ENCODE measurements at places on chromosomes 1 and 21. TPM values are rescaled to one million over a fixed set of nuclear protein-coding genes. Genes with fewer than 3 reads are reported as not detected.

The DDI2 gene
- total RNA-seq: 79.0 TPM

DNA sequence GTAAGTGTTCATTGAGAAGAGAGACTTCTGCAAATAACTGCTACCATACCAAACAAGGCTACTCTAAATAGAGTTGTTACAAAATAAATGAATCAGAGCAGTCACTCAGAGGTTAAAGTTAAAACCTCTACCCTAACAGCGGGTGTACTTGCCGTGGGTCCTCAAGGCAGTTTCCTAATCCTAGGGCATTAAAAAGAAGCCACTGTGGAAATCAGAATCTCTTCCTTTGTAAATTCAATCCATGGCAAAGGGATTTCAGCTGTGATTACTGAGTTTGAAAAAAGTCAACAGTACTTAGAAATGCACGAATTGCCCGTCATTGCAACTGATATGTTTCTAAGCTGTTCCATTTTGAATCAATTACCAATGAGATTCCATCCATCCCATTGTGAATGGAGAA lies 13.5 kb downstream of the TBX15 start:
- H3K27me3 ChIP-seq: peaks cover 14% of the 10 kb centered on the region
- H3K4me3 ChIP-seq: no peak overlapping the region
- no peaks in the 10 kb centered on the region for H3K4me1 ChIP-seq
- no peak for DNase-seq
- H3K36me3 ChIP-seq: no peaks in the 10 kb centered on the region

GRCh38 chr1:212137854-212138253 lies 102.3 kb downstream of the DTL start:
- no peaks in the 10 kb centered on the region for H3K36me3 ChIP-seq
- no peak overlapping the region for H3K4me3 ChIP-seq
- no peaks in the 10 kb centered on the region for H3K27me3 ChIP-seq
- H3K27ac ChIP-seq: no peak overlapping the region

GRCh38 chr1:183515002-183515689 lies 42.8 kb downstream of the SMG7 start:
- no peaks in the 10 kb centered on the region for H3K36me3 ChIP-seq
- no peak for DNase-seq
- H3K4me3 ChIP-seq: no peak overlapping the region
- H3K27ac ChIP-seq: no peak overlapping the region

DNA sequence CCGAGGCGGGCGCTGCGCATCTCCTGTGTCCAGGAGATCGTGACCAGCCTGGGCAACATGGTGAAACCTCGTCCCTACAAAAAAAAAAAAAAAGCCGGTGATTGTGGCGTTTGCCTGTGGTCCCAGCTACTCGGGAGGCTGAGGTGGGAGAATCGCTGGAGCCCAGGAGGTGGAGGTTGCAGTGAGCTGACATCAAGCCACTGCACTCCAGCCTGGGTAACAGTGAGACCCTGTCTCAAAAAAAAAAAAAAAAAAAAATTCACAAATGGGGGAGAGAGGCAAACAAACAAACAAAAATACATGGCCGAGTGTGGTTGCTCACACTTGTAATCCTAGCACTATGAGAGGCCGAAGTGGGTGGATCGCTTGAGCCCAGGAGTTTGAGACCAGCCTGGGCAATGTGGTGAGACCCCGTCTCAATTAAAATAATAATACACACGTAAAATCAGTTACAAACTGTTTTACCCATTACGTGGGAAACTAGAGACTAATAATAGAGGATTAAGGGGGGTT lies 758 bp downstream of the TATDN3 start:
- no peaks in the 10 kb centered on the region for H3K36me3 ChIP-seq
- H3K27ac ChIP-seq: peak overlapping the region; percentile 93
- peak overlapping the region; percentile 67 for H3K4me3 ChIP-seq
- H3K4me1 ChIP-seq: peaks cover 15% of the 10 kb centered on the region

DNA sequence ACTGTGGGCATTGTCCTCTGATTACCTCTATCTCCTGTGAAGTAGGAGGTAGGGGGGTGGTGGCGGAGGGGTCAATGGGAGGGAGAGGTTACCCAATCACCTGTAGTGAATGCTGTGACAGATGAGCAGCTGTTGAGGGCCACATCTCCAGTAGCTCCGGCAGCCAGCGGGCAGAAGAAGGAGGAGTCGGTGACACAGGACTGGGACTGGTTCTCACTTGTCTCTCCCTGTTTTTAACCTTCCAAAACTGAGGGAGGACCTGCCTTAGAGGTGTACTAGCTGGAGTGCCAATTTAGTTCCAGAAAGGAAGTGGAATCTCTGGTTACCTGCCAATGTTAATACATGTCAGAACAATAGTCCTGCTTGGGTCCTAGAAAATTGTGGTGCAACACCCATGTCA lies 56.2 kb upstream of the ENAH start:
- H3K27ac ChIP-seq: no peak overlapping the region
- no peak for DNase-seq
- H3K4me3 ChIP-seq: no peak overlapping the region
- no peaks in the 10 kb centered on the region for H3K27me3 ChIP-seq

GRCh38 chr1:103941086-103941485 lies 191.4 kb downstream of the AMY1C start:
- H3K4me3 ChIP-seq: no peak overlapping the region
- DNase-seq: no peak
- H3K4me1 ChIP-seq: no peaks in the 10 kb centered on the region
- no peaks in the 10 kb centered on the region for H3K27me3 ChIP-seq
- H3K27ac ChIP-seq: no peak overlapping the region

The LY9 gene
- total RNA-seq: 0.59 TPM

DNA sequence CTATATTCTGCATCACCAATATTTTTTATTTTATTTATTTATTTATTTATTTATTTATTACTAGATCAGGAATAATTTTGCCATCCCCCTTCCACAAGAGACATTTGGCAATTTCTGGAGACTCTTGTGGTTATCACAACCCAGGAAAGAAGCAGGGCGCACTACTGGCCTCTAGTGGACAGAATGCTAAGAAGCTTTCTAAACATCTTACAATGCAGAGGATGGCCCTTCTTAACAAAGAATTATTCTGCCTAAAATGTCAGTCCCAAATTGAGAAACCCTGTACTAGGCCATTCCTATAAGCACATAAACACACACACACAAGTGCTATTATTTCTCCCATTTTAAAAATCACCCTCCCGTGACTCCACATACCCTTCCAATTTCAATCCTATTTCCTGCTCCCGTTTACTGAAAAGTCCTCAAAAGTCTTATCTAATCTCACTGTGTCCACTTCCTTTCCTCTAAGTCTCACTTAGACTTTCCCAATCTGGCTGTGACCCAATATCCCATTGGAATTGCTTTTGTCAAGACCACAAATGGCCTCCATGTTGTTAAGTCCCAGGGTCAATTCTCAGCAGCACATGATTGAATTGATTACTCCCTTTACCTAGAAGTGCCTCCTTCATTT lies 43.7 kb upstream of the RNF11 start:
- H3K27ac ChIP-seq: no peak overlapping the region
- DNase-seq: peak; percentile 73
- H3K4me3 ChIP-seq: no peak overlapping the region
- no peaks in the 10 kb centered on the region for H3K27me3 ChIP-seq
- no peaks in the 10 kb centered on the region for H3K36me3 ChIP-seq

The CASQ1 gene
- not detected for total RNA-seq

- no peak overlapping the region for H3K27ac ChIP-seq
- no peak for DNase-seq
- peaks cover 4% of the 10 kb centered on the region for H3K4me1 ChIP-seq
- no peaks in the 10 kb centered on the region for H3K36me3 ChIP-seq
- peaks cover 19% of the 10 kb centered on the region for H3K27me3 ChIP-seq
These were observed 588 bp upstream of the WNT3A start for GRCh38 chr1:228006034-228006785.

The RGS16 gene
- total RNA-seq: 22.2 TPM

The MPC2 gene
- 40.1 TPM for total RNA-seq

The VASH2 gene
- 2.0 TPM for total RNA-seq

The SPRR2F gene
- total RNA-seq: not detected

DNA sequence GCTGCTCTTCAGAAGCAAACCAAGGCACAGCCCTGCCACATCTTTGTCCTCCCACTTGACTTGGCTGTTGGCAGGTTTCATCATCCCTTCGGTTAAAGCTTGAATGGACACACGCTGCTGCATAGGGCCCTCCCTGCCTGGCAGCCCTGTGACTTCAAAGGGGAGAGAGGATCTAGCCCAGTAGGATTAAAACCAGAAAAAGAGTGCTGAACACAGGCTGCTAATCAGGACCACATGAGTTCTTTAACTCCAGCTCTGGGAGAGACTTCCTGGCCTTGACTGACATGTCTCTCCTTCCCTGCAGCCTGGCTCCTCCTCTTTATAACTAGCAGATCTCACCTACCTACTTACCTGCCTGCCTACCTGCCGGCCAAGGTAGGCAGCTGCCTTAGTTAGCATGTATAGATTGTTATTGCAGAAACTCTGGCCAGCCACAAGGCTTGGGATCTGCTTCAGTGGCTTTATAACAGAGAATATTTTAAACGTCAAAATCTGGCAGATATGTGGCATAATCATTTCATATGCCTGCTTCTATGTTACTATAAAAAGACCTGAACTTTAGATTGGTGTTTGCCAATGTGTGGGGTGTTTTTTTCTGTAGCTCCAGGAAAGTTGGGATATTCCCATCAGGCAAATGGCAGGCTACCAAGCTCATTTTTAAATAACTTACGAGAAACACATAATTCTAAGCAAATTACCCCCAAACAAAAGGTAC lies 49.4 kb downstream of the ERG start:
- peak; percentile 46 for DNase-seq
- no peaks in the 10 kb centered on the region for H3K27me3 ChIP-seq
- no peak overlapping the region for H3K4me3 ChIP-seq
- H3K27ac ChIP-seq: no peak overlapping the region
- H3K4me1 ChIP-seq: no peaks in the 10 kb centered on the region

The KRTAP21-2 gene
- total RNA-seq: not detected

The OLIG2 gene
- not detected for total RNA-seq

The TAF13 gene
- total RNA-seq: 25.6 TPM

GRCh38 chr1:227776331-227776771 lies 39.1 kb upstream of the PRSS38 start:
- H3K36me3 ChIP-seq: peaks cover 4% of the 10 kb centered on the region
- no peak overlapping the region for H3K27ac ChIP-seq
- no peak for DNase-seq
- no peaks in the 10 kb centered on the region for H3K4me1 ChIP-seq
- no peak overlapping the region for H3K4me3 ChIP-seq

- no peaks in the 10 kb centered on the region for H3K4me1 ChIP-seq
- no peak for DNase-seq
- H3K27me3 ChIP-seq: no peaks in the 10 kb centered on the region
- H3K4me3 ChIP-seq: no peak overlapping the region
- H3K27ac ChIP-seq: no peak overlapping the region
- H3K36me3 ChIP-seq: no peaks in the 10 kb centered on the region
These were observed 1050.1 kb downstream of the PLA2G4A start for GRCh38 chr1:187878883-187879282.

The TEDDM1 gene
- not detected for total RNA-seq

DNA sequence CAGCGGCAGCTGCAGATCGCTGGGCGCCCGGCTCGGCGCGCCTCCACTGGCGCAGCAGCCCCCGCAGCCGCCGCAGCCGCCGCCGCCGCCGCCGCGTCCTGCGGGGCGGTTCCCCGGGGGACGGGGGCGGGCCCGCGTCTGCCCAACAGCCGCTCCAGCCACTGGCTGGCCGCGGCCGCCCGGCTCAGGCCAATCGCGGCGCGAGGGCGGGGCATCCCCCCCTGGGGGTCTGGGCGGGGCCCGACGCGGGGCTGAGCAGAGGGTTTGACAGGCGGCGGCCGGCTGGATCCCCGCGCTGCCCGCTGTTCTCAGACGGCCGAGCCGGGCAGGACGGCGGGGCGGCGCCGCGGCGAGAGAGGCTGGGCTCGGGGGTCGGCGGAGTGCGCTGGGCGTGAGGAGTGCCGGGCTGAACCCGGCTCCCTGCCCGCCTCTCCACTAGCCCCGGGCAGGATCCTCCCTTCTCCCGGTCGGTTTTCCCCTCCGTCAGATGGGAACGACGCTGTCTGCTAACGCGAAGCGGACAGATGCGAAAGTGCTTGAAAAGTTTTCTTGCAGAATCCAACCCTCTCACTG lies at the start of gene GLIS1:
Gene GLIS1, minus strand, starts transcription at position 56 of the 573 bp plus-strand sequence. CDS start 1,100 bp downstream, outside the sequence.
- H3K4me1 ChIP-seq: peaks cover 16% of the 10 kb centered on the region
- H3K4me3 ChIP-seq: peak within 1 kb of the TSS; percentile 49
- H3K36me3 ChIP-seq: no peaks in the 10 kb centered on the region
- H3K27ac ChIP-seq: no peak within 1 kb of the TSS
- DNase-seq: peak; percentile 79
- H3K27me3 ChIP-seq: no peaks in the 10 kb centered on the region

- H3K36me3 ChIP-seq: no peaks in the 10 kb centered on the region
- no peak overlapping the region for H3K27ac ChIP-seq
- no peak overlapping the region for H3K4me3 ChIP-seq
- H3K27me3 ChIP-seq: no peaks in the 10 kb centered on the region
- H3K4me1 ChIP-seq: no peaks in the 10 kb centered on the region
These were observed 25.2 kb downstream of the CA6 start for GRCh38 chr1:8970870-8971337.
